ENCODE measurements at places on chromosomes 2 and 18.

DNA sequence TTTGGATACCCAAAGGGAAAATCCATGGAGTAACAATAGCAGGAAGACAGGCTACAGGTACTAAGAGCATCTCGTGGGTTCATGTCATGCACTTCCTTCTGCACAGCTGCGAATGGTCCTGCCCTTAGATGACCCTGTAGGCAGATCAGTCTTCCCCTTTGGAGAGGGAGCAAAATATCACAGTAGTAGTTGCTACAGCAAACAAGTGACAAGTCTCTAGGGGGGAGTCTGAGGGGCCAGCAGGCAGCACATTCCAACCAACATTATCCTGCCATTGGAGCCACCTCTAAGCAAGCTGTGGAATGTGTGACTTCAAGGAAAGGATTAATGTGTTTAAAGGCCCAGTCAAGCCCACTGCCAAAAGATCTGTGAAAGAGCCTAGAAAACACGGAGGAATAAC is 273.2 kb upstream of the PARD3B start:
- no peak for DNase-seq

- DNase-seq = no peak
These were observed 355.6 kb downstream of the PARD3B start for GRCh38 chr2:204900910-204901309.

DNA sequence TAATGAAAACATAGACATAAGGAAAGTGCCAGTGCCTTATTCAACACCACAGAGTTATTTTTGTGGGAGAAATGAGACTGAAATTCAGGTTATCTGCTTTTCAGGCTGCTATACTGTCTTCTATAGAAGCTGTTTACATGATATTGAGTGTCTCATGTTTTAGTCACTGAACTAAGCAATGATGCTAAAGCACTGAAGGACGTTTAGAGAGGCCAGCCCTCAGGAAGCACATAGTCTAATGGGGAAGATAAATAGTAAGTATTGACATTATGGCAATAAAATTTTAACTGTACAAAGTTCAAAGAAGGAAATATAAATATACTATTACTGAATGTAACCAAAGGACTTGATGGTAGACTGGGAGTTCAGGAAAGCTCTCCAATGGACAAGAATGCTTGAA is 186.4 kb upstream of the ZC3H15 start:
- DNase-seq = no peak

DNA sequence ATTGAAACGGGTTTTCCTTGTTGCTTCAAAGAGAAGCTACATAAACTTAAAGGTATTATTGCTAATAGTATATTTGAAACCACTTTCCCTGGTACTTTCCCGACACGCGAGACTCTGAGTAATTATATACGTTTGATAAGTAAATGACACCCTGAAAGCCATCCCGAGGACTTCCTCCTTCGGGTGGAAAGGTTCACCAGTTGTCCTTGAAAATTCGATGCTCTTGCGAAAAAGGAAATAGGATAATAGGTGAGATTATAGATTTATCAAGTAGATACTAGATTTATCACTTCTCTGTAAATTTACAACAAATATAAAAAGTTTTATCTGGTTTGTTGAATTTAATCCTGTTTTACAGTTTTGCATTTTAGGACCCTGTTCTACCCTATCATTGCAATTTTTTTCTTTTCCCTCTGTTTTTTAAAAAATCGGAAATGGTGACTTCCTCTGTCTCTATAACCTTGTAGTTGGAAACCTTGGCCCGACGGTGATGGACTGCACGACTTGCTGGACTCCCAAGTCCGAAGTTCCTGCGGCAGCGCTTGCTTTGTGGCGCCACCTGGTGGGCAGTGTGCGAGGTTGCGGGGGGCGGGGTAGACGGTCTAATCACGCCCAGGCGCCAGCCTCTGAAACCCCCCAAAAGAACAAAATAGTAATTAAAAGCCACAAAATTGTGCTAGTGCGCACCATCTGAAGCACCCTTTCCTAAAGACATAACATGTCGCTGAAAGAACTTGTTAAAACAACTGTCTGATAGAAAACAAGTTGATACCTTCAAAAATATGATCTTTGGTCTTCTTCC is 972 bp upstream of the DLX2 start:
- peak; percentile 59 for DNase-seq

- DNase-seq = no peak
These were observed 144.4 kb upstream of the KCNJ3 start for GRCh38 chr2:154554046-154554445.

DNA sequence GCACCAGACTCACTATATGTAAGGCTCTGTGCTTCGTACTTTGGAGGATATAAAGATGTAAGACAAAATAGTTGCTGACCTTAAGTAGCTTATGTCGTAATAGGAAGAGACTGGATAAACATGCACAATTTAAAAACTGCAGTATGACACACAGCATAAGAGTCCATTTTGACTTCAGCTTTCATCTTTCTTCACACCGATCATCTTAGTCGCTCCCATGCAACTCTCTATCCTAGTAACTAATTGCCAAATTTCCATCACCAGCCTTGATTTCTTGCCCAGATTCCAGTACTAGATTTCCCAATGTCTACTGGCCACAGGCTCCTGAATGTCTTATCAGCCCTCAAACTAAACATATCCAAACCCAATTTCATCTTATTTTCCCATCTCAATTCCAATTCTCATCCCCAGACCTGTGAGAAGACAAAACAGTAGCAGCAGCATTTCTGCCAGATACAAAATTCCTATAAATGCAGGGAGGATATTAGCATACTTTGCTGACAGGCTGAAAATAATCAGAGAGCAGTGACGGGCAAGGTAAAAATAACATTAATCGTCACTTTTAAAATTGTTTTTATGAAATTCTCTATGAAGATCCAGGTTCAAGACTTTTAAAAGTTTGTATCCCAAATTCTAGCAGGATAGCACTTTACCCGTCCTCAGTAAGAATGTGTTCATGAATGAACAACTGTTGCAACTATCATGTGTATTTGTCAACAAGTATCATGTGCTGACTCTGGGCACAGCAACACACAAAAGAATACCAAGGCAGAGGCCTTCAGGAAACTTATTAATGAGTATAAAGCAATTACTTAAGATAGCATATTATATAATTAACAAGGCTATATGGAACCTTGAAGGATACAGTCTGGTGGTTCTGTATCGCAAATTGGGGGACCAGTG is 42.2 kb downstream of the KIDINS220 start:
- DNase-seq = no peak

DNA sequence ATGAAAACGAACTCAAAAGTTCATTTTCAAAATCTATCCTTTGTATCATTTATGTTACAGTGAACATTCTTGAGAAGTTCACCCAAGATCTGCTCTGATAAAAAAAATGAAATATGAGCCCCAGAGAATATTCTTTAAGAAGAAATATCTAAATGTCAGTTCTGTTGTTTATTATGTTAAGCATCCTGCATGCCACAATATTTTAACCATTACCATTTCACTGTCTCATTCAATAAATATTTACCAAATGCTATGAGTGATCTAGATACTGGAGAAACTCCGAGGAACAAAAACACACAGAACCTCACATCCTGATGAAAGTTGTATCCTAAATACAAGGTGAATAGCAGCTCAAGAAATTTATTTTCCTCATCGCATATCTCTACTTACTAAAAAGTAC is 170.2 kb downstream of the ZNF385B start:
- DNase-seq = no peak

- no peak for DNase-seq
These were observed 240.7 kb downstream of the WDR7 start for GRCh38 chr18:56891870-56892269.

GRCh38 chr2:230891509-230891908 is 26.8 kb downstream of the ITM2C start:
- DNase-seq = no peak

GRCh38 chr2:36570416-36570815 is 27.6 kb downstream of the FEZ2 start:
- DNase-seq = no peak

Measured in stimulated activated CD4-positive, alpha-beta T cell treated with anti-CD3 and anti-CD28 coated beads, Interleukin-15, amount 100 ng/mL, for 1 hour (primary cell).